ENCODE measurements at places on chromosomes 1 and 21.

DNA sequence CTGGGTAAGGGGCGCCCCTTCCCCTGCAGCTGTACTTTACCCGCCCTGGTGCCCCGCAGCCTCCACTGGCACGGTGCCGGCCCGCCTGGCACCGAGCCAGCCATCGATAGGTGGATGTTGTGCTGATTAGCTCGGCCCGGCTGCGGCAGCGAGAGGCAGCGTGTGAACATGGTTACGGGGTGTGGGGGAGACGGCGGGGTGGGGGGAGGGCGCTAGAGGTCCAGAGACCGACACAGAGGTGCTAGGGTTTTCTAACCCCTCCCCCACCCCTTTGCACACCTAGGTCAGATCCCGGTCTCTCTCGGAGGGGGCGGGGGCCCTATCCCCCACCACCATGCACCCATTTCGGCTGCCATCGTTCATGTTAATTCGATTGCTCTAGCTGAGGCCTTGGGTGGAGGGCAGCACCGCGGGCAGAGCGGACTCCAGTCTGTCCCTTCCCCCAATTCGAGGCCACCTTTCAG, 6.7 kb downstream of the EFNA4 start:
- DNase-seq: no peak

- no peak for DNase-seq
These were observed 424.4 kb upstream of the RUNX1 start for GRCh38 chr21:35473496-35473895.

DNA sequence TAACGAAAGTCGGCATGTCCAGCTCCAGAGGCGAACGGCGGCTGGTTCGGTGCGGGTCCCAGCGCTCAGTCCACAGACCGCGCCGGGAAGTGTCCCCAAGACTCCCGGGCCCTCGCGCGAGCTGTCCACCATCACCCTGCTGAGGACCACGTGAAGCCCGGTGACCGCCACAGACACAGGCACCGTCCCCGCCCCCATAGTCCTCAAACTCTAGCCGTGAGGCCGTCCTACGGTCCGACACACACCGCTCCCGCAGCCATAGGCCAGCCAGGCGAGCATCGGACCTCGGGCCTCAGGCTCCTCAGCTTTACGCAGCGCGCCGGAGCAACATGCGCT, 535 bp downstream of the SETD4 start:
- DNase-seq: peak; percentile 18

GRCh38 chr1:228015276-228016180, 8.7 kb downstream of the WNT3A start:
- no peak for DNase-seq

DNA sequence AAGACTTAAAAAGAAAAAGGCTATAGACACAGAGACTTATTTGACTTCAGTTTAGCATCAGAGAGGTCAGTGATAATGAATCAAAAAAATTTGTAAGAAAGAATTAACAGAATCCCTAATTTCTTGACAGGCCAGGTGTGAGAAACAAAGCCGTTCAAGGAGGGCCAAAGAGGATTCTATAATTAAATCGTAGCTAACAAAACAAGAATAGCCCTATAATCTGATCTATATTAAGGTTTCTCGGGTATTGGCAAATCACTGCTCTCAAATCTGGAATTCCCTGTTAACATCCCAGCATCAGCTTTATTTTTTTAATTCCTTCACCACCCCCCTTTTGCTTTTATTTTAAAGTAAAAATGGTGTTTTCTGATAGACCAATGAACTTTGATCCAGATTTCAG, 60.3 kb downstream of the PUM1 start:
- no peak for DNase-seq

DNA sequence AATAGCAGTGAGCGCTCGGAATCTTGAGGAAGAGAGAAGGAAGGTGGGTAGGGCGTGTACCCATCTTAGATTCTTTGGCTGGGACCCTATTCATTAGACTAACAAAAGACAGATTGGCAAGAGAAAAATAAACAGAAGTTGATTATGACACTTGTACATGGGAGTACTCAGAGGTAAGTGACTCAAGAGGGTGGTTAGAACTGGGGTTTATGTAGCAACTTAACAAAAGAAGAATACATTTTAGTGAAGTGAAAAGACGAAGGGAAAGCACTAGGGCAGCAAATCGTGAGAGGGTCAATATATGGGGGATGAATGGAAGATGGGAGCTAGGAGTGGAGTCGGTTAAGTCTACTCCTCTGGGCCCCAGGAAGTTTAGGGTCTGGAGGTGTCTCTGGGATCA, 25.8 kb upstream of the RCC2 start:
- no peak for DNase-seq

GRCh38 chr1:203475012-203475981, at the start of gene PRELP:
Gene PRELP (plus strand): TSS chr1:203475806. CDS start chr1:203483185, 7,379 bp downstream.
- no peak for DNase-seq

DNA sequence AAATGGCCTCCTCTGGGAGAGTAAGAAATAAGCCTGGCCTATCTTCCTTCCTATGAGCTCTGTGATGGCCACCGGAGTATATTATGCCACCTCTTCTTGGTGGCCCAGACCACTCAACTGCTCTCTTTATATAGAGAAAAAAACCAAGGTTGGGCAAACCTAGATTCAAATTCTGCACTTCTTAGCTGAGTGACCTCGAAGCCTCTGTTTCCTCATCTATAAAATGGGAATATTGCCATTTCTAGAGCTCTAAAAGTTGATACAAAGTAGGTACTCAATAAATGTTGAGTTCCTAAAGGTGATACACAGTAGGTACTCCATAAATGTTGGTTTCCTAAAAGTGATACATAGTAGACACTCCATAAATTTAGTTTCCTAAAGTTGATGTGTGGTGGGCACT, 120.7 kb downstream of the HLCS start:
- DNase-seq: no peak

GRCh38 chr1:55689800-55690199, 474.6 kb upstream of the USP24 start:
- no peak for DNase-seq

- no peak for DNase-seq
These were observed 380 bp downstream of the COL18A1 start for GRCh38 chr21:45405271-45405818.

GRCh38 chr21:19049567-19049966, 646.0 kb upstream of the TMPRSS15 start:
- no peak for DNase-seq

- DNase-seq: peak; percentile 82
These were observed 6.1 kb downstream of the SKI start for GRCh38 chr1:2233997-2234761.

- no peak for DNase-seq
These were observed 85.2 kb downstream of the HHAT start for GRCh38 chr1:210413951-210414350.

- DNase-seq: no peak
These were observed 154.5 kb upstream of the C1orf87 start for GRCh38 chr1:60228041-60228491.

- DNase-seq: no peak
These were observed 193.4 kb downstream of the APP start for GRCh38 chr21:25977068-25977611.
